ENCODE measurements at places on chromosomes 5 and 9. TPM values are rescaled to one million over a fixed set of nuclear protein-coding genes. Genes with fewer than 3 reads are reported as not detected.

GRCh38 chr5:138649775-138650174 lies 74.6 kb upstream of the HSPA9 start:
- no peak overlapping the region for H3K27ac ChIP-seq
- no peak overlapping the region for H3K4me3 ChIP-seq
- H3K4me1 ChIP-seq, result no peaks in the 10 kb centered on the region
- no peaks in the 10 kb centered on the region for H3K36me3 ChIP-seq
- peaks cover 40% of the 10 kb centered on the region for H3K27me3 ChIP-seq

Gene KIAA0825
- polyA plus RNA-seq, result 0.89 TPM

GRCh38 chr5:72364171-72364570 lies 44.0 kb downstream of the PTCD2 start:
- H3K27me3 ChIP-seq, result no peaks in the 10 kb centered on the region
- peaks cover 31% of the 10 kb centered on the region for H3K36me3 ChIP-seq
- H3K27ac ChIP-seq, result peak overlapping the region; percentile 9
- peaks cover 38% of the 10 kb centered on the region for H3K4me1 ChIP-seq
- no peak overlapping the region for H3K4me3 ChIP-seq

GRCh38 chr5:58505971-58506640 lies 14.9 kb downstream of the GAPT start:
- H3K4me3 ChIP-seq, result peak overlapping the region; percentile 46
- H3K4me1 ChIP-seq, result peaks cover 59% of the 10 kb centered on the region

Gene NR4A3
- 0.88 TPM for polyA plus RNA-seq
